Stimulated activated CD8-positive, alpha-beta memory T cell treated with anti-CD3 and anti-CD28 coated beads, Interleukin-15, amount 100 ng/mL, for 24 hours (primary cell): ENCODE measurements at places on chromosomes 2 and 18.
A peak's percentile ranks its signal among the peaks of the same experiment; 100 is the strongest.

DNA sequence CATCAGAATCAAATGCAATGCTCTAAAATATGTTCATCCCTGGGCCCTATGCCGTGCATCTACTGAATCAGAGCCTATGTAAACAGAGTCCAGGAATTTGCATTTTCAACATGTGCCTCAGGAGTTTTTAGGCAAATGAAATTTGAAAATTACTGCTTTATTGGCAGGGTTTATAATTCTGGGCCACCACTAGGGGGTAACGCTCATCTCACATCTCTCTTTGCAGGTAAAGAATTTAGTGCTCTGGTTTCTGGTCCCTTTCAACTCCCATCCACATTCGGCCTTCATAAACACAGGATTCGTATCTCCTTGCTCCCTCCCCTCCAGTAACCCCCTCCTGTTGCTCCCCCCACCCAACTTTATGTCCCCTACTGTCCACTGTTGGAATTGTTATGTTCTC lies 49.3 kb downstream of the LYPD6B start:
- no peak for DNase-seq

DNA sequence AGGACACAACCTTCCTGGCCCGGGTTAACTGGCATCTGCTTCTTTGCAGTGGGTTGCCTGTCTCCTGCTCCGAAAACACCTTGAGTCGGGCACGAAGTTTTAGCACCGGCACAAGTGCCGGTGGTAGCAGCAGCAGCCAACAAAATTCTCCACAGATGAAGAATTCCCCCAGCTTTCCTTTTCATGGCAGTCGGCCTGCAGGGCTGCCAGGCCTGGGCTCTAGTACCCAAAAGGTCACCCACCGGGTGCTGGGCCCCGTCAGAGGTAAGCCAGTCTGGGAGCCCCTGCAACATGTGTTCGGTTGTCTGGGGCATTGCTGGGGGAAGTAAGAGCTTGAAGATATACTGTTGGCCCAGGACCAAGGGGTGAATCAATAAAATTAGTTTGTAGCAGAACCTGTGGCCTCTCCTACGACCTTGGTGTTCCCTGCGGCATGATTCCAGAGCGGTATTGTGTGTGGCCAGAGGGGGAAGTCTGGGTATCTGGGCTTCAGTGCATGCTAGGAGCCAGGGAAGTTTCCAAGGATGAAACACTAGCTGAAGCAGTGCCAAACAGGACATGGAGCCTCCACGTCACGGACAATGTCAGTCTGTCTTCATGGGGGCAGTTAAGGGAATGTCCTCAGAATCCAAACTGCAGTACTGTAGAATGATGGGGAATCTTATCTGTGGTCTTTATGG lies 7.8 kb downstream of the AGBL5 start:
- no peak for DNase-seq

GRCh38 chr2:46497766-46498165 lies 18.4 kb downstream of the TMEM247 start:
- no peak for DNase-seq

DNA sequence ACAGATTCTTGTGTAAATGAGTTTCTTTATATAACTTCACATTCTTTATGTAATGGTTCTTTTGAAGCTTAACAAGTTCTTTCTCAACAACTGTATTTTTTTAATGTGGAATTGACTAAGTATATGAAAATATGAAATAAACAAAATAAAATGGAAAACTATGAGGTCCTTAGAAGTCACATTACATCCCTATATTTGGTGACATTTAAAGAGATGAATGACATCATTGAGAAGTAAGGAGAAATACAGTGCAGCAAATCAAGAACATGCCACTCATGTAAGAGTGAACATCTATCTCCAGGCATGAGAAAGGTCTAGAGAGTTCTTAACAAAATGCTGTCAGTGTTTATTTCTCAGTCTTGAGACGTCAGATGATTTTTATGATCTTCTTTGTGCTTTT lies 39.0 kb upstream of the AAK1 start:
- DNase-seq, result no peak

- no peak for DNase-seq
Observed at GRCh38 chr2:111691164-111691875, 192.7 kb downstream of the ANAPC1 start.

DNA sequence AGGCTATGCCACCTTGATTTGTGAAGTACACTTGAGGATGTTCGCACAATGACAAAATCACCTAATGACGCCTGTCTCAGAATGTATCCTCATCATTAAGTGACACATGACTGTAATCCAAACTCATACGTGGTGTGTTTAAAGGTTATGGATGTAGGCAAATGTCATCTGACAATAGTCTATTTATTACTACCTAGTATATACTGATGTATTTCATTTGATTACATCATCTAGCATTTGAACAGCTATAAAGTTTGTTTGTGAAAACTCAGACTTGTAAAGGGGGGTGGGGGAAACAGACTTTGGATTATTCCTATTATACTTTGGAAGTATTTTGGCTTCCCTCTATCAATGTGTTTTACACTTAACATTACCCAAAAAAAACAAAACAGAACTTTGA lies 129.9 kb downstream of the TANC1 start:
- no peak for DNase-seq

DNA sequence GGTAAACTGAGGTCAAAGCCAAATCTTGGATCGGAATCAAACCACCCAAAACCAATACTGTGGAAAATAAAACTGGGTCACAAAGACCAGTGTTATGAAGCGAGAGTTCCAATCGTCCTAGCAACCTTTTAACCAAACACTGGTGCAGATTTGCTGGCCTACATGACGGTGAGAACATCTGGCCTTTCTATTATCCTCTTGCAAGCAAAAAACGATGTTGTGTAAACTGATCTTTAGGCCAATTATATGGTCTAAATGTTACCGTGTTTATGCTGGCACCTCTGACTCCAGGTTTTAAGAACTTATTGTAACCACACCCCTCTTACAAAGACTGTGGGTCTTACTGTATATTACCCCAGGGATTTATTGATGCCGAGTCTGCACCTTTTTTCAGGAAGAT lies 145.9 kb downstream of the GFPT1 start:
- DNase-seq, result no peak

GRCh38 chr2:220528180-220528675 lies 900.8 kb downstream of the SLC4A3 start:
- DNase-seq, result no peak

GRCh38 chr2:134917888-134918525 lies 615 bp upstream of the CCNT2 start:
- peak; percentile 71 for DNase-seq

GRCh38 chr18:26650310-26651268 lies 102.2 kb upstream of the KCTD1 start:
- DNase-seq, result no peak

- no peak for DNase-seq
Observed at GRCh38 chr2:85540133-85540648, 1.2 kb downstream of the MAT2A start.

DNA sequence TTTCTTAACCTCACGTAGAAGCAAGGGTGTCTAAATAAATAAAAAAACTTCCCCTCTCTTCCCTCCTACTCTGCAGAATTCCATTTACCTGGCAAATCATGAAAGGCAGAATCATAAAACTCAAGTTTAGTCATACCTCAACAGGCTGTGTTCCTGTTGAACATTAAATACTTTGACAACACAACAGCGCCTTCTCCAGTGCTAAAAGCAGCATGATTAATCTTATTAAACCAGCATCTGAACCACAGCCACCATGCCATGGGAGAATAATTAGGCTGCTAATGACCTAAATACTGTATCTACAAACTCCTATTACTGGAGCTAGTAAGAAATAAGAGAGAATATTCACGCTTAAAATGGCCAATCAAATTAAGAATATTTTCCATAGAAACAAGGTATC lies 68.1 kb downstream of the CDH2 start:
- no peak for DNase-seq

DNA sequence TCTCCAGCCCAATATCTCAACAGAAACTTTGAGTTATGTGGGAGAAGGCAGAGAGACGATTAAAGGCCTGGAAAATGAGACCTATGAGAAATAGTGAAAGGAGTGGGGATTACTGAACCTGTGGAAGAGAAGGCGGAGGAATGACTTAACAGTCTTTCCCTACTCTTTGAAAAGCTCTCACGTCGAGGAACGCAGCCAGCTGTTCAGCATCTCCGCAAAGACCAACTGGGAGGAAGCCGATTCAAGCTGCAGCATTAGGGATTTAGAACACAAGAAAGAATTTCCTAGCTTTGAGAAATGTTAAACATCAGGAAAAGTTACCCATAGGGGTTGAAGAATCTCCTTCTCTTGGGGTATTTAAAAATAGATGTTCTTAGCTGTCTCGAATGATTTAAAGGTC lies 233.2 kb upstream of the PARD3B start:
- no peak for DNase-seq

- no peak for DNase-seq
Observed at GRCh38 chr2:38634684-38635083, 31.2 kb upstream of the GALM start.

DNA sequence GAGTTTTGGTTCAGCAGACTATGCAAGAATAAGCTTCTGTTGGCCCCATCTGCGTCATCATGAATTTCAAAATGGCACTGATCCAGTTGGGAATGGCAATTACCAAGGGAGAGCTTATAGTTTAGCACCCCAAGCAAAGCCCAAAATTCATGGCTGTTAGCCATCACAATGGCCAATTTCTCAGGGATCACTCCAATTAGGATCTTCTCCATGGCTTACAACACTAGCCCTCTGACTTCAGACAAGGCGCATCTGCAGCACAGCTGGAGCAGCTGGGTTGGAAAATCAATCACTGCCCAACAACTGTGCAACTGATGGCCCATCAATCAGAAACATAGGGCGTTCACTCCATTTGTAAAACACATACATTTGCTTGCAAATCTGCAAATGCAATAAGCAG lies 273.6 kb downstream of the SRBD1 start:
- DNase-seq, result no peak

GRCh38 chr2:26080356-26080755 lies 46.5 kb downstream of the RAB10 start:
- no peak for DNase-seq

DNA sequence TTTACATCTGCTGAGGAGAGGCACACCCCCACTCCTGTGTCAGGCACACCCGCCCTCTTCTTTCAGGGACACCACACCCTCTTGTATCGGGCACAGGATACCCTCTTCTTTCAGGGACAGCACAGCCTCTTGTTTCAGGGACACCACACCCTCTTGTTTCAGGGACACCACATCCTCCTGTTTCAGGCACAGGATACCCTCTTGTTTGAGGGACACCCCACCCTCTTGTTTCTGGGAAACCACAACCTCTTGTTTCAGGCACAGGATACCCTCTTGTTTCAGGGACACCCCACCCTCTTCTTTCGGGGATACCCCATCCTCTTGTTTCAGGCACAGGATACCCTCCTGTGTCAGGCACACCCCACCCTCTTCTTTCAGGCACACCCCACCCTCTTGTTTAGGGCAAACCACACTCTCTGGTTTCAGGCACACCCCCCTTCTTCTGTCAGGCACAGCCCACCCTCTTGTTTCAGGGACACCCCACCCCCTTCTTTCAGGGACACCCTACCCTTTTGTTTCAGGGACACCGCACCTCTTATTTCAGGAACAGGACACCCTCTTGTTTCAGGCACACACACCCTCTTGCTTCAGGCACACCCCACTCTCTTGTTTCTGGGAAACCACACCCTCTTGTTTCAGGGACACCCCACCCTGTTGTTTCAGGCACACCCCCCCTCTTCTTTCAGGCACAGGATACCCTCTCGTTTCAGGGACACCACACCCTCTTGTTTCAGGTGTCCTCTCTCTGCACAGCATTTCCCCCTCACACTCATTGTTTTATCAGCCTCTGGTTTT lies 96.2 kb downstream of the TPO start:
- no peak for DNase-seq

DNA sequence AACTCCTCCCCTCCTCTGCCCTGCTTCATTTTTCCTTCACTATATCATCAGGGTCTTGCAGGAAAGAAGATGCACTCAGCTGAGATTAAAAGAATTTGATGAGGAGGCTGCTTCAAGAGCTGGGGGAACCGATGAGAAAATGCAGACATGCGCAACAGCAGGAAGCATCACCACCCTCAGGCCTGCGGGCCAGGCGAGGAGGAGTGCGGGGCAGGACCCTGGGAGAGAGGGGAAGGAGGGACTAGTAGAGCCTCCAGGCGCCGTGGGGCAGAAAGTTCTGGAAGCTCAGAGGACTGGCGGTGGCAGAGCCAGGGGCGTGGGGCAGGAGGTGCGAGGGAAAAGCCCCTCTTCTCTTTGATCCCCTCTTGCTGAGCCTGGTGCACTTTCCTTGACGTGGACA lies 108.2 kb downstream of the CD226 start:
- DNase-seq, result no peak

DNA sequence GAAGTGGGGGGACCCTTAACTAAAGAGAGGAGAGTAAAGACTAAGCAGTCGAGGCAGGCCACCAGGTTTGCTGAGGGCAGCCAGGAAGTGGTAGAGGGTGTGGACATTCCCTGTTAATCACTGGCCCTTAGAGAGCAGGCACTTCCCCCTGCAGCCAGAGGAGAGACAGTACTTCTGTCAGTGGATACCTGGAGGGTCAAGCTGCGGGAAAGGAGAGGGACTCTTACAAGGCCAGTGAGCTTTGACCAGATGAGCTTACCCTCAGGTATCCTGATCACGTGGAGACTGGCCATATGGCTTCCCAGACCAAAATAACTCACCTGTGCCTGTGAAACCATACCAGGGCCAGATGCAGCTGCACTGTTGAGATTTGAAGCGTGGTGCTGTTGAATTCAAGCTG lies 28.6 kb downstream of the ITGA6 start:
- DNase-seq, result no peak

- no peak for DNase-seq
Observed at GRCh38 chr2:9660781-9661180, 30.0 kb upstream of the YWHAQ start.

DNA sequence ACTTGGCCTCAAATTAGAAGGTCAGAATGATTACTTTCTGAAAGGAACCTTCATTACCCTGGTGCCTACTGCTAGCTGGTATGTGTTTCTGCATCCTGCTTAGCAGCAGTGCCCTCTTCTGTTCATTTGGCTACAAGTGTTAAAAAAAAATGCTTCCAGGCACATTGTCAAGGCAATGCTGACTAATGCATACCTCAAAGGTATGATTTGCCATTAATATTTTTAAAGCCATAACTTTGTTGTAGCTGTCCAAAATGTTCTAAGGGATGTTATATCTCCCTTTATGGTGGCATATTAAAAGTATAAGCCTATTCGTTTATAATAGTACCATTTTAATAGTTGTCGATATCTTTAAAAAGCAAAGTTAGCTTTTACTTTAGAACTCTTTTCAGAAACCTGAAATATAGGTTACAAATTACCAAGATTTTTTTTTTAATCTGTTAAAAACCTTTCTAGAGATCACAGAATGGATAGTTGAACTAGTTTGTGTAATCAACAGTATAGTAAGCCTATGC lies 52.0 kb upstream of the FAM171B start:
- no peak for DNase-seq

GRCh38 chr2:213016166-213016983 lies 135.0 kb downstream of the IKZF2 start:
- DNase-seq, result no peak

DNA sequence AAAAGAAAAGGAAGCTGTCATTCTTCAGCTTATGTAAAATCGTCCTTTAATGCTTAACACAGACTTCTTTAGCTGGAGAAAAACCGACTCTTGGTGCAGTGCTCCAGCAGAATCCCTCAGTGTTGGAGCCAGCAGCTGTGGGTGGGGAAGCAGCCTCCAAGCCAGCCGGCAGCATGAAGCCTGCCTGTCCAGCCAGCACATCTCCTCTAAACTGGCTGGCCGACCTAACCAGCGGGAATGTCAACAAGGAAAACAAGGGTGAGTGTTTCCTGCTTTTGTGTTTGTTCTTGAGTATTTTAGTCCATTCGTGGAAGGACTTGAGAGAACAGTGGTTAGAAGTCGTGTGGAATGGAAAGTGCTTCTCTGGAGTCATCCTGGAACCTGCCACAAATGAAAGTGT lies 38.9 kb downstream of the KDM3A start:
- no peak for DNase-seq

- no peak for DNase-seq
Observed at GRCh38 chr2:82790206-82791021, 1668.7 kb downstream of the SUCLG1 start.
